ENCODE measurements at places on chromosomes 16 and 17. TPM values are rescaled to one million over a fixed set of nuclear protein-coding genes. Genes with fewer than 3 reads are reported as not detected.

- DNase-seq: no peak
These were observed 66.3 kb upstream of the ADAMTS18 start for GRCh38 chr16:77500934-77501664.

DNA sequence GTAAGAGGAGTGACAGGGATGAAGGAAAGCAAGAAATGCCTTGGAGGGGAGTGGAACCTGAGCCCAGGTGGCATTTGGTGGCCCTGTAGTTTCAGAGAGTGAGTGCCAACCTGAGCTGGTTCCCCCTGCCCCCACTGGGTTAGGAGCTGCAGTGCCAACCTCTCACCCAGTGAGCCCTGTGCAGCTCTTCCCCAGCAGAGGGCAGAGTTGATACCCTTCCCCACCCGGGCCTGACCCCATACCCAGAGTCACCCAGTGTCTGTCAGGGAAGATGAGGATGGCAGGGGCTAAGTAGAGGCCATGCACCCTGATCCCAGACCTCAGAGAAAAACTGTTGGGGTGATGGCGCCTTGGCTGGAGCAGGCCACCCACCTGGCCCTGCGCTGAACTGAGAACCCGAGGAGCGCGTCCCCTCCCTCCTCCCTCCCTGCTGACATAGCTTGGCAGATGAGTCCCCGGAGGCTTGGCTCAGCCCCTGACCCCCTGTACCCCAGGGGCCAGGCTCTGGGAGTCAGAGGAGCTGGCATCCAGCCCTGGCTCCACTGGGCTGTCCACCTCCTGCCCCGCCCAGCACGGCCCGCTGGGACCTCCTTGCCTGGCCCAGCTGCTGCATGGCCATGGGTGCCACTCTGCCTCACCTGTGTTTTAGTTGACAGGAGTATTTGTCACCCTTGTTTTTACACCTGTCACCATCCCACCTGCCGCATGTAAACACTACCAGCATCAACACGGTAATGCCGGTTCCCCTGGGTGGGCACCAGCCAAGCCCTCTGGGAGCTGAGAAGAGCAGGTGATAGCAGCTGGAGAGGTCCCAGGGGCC, 113.9 kb downstream of the AMFR start:
- no peak for DNase-seq

DNA sequence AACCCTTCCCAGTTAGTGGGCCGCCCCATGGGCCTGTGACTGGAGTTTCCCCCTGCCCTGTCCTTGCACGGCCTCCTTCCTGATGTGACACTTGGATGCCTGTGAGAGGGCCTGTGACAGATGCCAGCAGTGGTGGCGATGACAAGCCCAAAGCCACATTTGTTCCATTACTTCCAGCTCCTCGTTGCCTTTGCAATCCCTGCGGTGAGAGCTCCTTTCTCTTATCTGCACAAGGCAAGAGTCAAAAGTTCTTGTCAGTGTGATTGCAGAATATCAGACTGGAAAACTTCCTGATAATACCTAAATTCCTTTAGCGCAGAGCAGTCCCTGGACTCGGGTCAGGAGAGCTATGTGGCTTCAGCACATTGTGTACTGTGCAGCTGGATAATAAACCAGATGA, 54.4 kb upstream of the ARHGAP44 start:
- no peak for DNase-seq

- DNase-seq: no peak
These were observed 46.5 kb downstream of the NT5M start for GRCh38 chr17:17349724-17350106.

DNA sequence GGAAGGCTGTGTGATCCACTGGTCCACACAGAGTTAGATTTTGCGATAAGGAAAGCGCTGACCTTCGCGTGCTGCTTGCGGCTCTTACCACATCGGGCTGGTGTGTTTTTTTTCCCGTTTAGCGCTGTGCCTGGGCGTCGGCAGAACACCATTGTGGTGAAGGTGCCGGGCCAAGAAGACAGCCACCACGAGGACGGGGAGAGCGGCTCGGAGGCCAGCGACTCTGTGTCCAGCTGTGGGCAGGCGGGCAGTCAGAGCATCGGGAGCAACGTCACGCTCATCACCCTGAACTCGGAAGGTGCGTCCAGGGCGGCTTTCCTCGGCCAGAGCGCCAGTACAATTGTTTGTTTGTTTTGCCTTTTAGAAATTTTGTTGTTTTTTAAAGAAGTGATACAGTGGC, 54.7 kb downstream of the BANP start:
- DNase-seq: peak; percentile 77

GRCh38 chr16:69190598-69190997, 3.6 kb downstream of the SNTB2 start:
- DNase-seq: no peak

GRCh38 chr16:4846503-4846900, 586 bp downstream of the GLYR1 start:
- no peak for DNase-seq

GRCh38 chr17:62653002-62653825, 25.7 kb downstream of the MRC2 start:
- DNase-seq: peak; percentile 89

DNA sequence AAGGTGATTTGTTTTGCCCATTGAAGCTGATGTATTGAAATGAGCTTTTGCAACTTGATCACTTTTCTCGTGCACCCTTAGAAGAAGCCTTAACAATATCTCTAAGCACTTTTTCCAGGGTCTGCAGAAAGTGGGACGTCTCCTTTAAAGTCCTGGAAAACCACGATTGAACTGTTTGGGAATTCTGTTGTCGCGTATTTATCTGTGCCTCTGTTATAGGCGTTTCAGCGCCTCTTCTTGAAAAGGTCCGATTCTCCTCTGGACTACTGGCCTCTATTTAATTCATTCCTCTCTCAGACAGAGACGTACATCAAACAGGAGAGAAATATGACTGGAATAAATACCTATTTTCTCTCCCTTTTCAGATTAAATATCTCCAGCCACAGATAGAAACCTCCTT, 262.4 kb upstream of the PSMD7 start:
- DNase-seq: no peak

GRCh38 chr17:80749611-80750010, 205.0 kb downstream of the RPTOR start:
- DNase-seq: peak; percentile 20

- DNase-seq: no peak
These were observed 11.4 kb downstream of the PDK2 start for GRCh38 chr17:50106393-50107131.

DNA sequence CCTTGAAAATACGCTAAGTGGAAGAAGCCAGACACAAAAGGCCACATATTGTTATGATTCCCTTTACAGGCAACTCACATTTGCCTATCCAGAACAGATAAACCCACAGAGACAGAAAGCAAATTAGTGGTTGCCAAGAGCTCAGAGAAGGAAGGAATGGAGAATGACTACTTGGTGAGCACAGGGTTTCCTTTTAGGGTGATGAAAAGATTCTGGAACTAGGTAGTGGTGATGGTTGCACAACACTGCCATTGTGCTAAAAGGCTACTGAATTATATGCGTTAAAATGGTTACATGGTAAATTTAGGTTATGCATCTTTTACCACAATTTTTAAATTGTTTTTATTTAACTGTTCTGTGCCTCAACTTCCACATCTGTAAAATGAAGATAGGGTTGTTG, 4.4 kb downstream of the COPRS start:
- DNase-seq: no peak

DNA sequence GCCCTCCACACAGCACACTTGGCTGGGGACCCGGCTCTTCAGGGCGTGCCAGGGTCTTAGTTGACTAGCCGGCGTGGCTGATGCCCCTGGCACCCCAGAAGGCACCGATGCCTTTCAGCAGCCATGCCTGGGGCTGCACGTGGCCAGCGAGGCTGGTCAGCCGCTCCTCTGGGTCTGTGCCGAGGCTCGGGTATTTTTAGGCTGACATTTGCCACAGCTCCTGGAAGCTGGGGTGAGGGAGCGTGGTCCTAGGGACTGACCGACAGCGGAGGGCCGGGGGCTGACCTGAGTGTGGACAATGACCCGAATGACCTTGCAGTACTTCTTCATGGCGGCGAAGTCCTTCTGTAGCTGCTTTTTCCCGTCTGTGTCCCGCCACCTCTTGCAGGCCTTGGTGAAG, 3.9 kb downstream of the RPL3L start:
- DNase-seq: no peak

DNA sequence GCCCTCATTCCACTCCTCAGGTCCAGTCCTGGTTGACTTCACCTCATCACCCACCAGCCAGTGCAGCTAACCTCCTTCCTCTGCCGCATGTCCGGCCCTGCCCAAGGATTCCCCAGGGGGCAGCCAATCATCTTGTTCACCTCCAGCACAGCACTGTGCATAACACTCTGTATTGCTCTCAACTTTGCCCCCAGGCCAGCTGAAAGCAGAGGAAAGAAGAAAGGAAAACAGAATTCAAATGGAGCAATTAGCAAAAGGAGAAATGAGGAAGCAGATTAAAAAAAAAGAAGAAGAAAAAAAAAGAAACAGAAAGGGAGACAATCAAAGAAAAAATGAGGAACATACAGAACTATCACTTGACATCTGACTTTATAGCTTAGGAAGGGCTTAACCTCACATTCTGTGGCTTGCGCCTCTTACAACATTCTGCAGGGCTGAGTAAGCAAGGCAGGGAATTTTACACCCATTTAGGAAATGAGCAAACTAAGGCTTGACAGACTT, 26.1 kb downstream of the GAS7 start:
- DNase-seq: no peak

DNA sequence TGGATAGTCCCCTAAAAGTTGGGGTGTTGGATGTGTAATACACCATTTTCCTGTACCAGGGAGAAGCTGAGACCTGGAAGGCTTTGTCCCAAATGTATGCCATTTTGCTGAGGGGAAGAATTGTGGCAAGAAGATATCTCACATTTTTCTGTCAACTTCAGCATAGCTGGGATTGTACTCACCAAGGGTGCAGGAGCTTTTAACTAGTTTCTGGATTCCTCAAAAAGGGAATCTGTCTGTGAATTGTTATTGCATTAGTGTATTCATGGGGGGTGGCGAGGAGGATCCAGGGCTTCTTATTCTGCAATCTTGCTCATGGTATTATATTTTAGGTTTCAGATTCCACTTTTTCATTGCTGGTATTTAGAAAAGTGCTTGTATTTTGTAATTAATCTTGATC, 208.2 kb upstream of the MYOCD start:
- DNase-seq: no peak

DNA sequence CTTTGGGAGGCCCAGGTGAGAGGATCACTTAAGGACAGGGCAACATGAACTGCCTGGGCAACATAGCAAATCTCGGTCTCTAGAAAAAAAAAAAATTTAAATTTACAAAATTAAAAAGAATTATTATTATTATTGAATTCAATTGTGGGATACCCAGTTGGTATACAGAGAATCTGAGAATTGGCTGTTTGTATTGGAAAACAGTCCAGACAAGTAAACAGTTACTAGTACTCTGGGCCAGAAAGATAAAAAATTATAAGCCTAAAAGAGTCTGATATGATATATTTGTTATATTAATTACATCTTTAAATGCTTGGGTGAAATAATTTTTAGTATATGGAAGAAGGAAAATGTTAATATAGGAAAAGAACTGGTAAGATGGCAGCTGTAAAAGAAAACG, 15.0 kb downstream of the CCDC47 start:
- DNase-seq: no peak

- DNase-seq: no peak
These were observed 25.6 kb downstream of the COX10 start for GRCh38 chr17:14094676-14095601.

DNA sequence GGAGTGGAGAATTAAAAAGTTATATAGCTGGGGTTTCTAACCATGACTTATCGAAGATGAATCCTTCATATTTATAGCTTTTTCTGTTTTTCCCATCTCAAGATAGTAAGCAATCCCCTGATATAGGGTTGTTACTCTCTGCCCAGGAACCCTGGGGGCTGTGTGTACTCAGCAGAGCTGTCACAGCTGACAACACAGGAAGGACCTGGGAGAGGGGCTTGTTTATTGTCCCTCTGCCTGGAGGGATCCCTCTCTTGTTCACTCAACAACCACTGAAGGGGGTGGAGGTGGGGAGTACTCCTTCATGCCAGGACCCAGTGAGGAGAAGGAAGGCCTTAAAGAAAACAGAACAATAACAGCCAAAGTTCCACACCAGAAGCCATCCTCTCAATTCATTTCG, 19.8 kb downstream of the ASIC2 start:
- no peak for DNase-seq

- no peak for DNase-seq
These were observed 489 bp downstream of the ZC3H18 start for GRCh38 chr16:88570691-88571092.

DNA sequence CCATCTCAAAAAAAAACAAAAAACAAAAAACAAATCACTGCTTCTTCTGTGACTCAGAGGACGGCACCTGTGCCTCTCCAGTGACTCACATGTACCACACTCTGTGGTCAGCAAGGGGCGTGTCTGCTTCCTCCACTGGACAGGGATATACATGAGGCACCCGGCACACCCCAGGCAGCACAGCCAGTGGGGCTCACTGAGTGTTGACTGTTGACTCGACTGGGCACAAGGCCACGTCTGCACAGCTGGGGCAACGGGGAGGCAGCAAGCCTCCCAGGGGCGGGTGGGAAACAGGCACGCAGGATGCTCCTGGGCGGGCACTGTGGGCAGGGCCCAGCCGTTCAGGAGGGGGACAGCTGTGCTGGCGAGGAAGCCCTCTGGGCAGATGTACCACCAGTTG, 64.1 kb downstream of the TIMM22 start:
- DNase-seq: no peak

DNA sequence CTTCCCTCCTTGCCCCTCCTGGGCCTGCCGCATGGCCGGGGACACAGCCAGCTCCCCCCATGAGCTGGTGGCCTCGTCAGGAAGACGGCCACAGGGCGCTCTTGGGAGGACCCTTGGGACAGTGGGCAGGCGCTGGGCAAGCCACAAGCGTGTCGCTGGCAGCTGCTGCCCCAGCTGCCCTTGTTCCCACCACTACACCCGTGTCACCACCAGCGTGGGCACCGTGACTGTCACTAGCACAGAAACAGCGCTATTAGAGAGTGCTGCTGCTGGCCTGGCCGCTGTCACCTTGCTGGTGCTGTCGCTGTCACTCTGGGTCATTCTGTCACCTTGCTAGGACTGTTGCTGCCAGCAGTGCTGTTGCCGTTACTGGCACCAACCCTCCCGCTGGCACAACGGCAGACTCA, 47.2 kb downstream of the ZFPM1 start:
- DNase-seq: no peak

GRCh38 chr17:50868140-50868438, 1.9 kb upstream of the TOB1 start:
- no peak for DNase-seq

The SLC25A19 gene
- 16.4 TPM for total RNA-seq

The MTSS2 gene
- total RNA-seq: 50.3 TPM

The EFNB3 gene
- 0.58 TPM for total RNA-seq

The FAM171A2 gene
- 3.0 TPM for total RNA-seq

The HMOX2 gene
- 84.1 TPM for total RNA-seq

The SLC12A3 gene
- not detected for total RNA-seq

The PSMD3 gene
- 94.2 TPM for total RNA-seq

The CIBAR2 gene
- not detected for total RNA-seq

The CD300E gene
- total RNA-seq: 7.3 TPM

The MGRN1 gene
- total RNA-seq: 74.1 TPM

The TMEM220 gene
- total RNA-seq: 20.8 TPM

The OR3A3 gene
- not detected for total RNA-seq

The FBXO39 gene
- 0.90 TPM for total RNA-seq

The LGALS9B gene
- not detected for total RNA-seq
